Mucosa of descending colon (tissue), 3 donors: ENCODE measurements at places on chromosomes 3 and 15. TPM values are rescaled to one million over a fixed set of nuclear protein-coding genes. Genes with fewer than 3 reads are reported as not detected.

GRCh38 chr3:189309400-189309975, 137.7 kb downstream of the TPRG1 start:
- no peak for DNase-seq

DNA sequence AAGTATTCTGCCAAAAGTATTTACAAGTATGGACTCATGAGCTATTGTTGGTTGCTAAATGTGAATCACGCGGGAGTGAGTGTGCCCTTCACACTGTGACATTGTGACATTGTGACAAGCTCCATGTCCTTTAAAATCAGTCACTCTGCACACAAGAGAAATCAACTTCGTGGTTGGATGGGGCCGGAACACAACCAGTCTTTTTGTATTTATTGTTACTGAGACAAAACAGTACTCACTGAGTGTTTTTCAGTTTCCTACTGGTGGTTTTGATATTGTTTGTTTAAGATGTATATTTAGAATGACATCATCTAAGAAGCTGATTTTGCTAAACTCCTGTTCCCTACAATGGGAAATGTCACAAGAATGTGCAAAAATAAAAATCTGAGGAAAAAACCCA, 30.3 kb downstream of the SYNM start:
- DNase-seq: no peak

DNA sequence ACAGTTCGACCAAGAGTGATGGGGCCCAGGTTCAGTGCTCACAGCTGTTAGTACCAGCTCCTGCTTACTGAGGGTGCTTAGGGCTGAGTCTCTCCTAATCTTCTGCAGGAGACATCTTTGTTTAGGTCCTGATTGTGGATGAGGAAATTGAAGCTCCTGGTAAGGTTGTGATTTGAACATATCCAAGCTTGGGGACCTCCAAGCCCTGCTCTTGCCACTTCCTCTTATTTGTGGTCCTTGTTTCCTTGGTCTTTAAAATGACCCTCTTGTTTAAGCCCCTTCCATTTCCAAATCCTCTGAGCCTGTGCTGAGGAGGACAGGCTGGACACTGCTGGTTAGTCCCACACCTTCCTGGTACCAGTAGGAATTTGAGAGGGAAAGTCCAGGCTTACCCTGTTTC, 87.0 kb downstream of the EEFSEC start:
- DNase-seq: no peak

Gene SELENOS
- total RNA-seq: 78.7 TPM

Gene PPP2R3A
- total RNA-seq: 28.5 TPM

Gene WDR5B
- total RNA-seq: 3.2 TPM
